ENCODE measurements at places on chromosomes 1 and 21.

GRCh38 chr1:178241057-178241456, 147.2 kb downstream of the RASAL2 start:
- DNase-seq = peak; percentile 73

DNA sequence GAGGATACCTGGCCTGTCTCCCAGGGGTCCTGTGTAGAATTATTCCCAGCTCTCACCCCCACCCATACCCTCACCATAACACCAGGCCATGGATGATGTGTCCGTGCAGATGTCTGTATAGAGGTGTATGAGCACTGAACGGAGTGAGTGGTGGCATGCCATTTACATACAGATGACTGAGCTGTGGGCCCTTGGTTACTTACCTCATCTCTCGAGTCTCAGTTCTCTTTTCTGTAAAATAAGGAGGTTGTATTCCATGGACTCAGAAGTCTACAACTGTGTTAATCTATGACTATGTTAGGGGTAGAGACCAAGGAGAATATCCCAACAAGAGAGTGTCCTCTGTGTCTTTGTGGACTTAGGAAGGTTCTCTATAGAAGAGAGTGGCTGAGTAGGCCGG, 65.6 kb upstream of the CD1D start:
- DNase-seq = no peak

- no peak for DNase-seq
Observed at GRCh38 chr1:183893561-183894289, 88.8 kb downstream of the RGL1 start.

DNA sequence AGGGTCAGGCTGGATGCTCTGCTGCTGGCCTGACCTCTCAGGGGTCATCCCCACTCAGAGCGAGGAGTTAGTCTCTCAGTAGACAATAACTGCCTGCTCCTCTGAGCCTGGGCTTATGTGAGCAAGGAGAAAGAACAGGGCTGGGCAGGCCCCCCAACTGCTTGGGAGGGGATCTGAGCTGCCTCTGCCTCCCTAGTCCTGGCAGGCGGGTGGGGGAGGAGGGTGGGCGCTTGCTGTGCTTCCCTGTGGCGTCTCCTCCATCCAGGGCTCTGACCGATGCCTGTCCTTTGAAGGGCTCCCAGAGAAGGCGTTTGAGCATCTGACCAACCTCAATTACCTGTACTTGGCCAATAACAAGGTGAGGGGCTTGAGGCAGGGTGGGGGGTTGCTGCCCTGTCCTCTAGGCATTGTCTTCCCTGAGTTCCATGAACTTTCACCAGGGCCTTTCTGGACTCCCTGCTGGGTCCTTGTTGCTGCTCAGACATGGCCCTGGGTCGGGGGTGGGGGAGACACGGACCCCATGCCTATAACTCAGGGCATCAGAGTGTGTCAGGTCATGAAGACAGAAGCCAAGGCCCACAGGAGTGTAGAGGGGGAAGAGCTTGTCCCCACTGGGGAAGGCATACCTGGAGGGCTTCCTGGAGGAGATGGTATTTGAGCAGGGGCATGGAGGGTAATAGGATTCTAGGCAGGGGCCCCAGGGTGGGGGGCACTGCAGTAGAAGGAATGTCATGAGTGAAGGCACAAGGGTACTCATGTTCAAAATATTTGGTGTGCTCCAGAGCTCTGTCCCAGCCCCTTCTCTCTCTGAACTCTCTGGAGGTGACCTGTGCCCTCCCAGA, 12.5 kb downstream of the PODN start:
- DNase-seq = no peak

DNA sequence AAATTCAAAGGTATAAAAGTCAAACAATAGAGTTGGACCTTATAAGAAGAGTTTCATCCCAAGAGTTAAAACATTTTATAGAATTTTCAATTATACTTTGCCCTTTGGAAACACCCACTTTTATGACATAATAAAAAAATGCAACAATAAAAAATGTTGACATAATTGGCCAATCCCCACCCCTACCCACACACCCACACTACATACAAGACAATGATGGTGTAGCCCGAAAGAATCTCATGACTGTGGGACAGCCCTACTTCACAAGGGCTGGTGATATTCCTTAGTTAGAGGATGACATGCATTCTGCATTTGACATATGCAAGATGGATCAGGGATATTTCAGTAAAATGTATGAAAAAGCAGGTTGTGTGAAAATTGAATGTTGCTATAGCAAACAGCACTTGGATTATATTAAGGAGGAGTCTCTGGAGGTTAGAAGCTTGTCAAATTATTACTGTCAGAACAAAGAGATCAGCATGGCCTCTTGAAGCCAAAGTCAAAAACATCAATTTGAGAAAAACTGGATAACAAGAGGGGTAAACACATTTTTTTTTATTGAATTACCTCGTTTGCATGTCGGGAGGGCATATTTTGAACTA, 133.0 kb upstream of the SAMSN1 start:
- no peak for DNase-seq

DNA sequence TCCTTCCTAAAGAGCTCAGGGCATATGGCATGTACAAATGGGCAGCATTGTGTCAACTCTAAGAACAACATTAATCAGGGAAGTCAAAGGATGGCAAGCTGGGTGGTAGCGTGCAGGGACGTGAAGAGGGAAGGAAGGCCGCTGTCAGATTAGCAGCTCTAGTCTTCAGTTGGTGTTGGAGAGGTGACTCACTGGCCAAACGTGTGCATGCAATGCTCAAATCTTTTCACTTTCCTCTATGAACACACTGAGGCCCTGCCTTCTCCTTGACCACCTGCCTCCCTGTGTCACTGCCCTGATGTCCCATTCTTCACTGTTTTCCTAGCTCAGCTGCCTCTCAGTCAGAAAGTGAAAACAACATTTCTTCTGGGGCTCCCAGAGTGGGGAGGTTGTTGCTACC, 5.9 kb upstream of the PIGR start:
- DNase-seq = no peak

DNA sequence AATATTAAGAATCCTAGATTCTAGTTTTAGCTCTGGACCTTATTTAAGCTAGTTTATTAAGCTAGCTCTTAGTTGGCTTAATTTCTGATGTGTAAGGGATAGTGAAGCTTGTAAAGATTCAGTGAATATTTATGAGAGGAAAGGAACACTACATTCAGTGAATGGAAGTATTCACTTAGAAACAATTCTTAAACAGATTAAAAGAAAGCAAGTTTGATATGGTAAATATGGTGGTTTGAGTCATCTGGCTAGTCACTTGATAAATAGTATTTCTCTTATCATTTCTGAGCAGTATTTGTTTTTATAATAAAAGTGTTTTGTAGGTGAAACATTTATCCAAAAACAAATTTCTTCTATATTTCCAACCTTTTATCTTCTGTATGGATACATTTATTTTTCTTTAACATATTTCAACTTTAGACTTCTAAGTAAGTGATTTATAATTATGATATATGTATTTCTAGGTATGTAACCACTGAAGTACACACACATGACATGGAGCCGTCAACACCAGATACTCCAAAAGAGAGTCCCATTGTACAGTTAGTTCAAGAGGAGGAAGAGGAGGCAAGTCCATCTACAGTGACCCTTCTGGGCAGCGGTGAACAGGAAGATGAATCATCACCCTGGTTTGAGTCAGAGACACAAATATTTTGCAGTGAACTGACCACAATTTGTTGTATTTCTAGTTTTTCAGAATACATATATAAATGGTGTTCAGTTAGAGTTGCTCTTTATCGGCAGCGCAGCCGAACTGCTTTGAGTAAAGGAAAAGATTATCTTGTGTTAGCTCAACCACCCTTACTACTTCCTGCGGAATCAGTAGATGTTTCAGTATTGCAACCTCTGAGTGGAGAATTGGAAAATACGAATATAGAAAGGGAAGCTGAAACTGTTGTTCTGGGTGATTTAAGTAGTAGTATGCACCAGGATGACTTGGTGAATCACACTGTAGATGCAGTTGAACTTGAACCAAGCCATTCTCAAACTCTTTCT, 55.6 kb downstream of the SUCO start:
- peak; percentile 90 for DNase-seq

DNA sequence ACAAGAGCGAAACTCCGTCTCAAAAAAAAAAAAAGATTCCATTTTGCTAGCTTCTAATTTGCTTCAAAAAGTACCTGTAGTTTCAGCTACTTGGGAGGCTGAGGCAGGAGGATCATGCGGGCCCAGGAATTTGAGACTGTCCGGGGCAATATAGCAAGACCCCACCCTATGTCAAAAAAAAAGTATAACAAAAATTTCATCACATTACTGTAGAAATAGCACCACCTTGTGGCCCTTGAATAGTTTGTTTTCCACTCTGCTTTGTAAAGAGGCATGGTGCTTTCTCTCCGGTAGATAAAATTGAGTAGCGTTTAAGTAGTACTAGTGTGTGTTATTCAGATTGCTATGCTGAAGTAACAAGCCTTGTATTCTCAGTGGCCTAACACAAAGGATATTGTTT, 18.2 kb upstream of the MSTO1 start:
- peak; percentile 79 for DNase-seq

DNA sequence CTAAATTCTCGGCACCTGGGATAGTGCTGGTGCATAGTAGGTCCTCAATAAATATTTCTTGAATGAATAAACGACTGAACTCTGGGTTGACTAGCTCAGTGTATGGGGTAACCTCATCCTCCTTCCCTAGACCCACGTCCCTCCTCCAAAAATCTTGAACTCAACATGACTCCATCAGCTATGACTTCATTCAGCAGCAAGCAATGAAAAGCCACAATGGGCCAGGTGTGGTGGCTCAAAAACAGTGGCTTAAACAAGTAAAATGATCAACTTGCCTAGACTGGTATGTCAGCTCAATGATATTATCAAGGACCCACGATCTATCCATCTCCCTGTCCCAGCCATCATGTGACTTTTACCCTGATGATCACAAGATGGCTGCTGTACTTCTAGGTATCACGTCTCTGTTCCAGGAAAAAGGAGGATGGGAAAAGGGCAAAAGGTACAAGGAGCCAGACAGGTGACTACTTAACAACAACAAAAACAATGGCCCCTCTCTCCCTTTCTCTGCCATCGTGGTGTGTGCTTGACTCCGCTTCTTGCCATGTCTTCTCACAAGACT, 13.0 kb upstream of the PAQR7 start:
- no peak for DNase-seq

DNA sequence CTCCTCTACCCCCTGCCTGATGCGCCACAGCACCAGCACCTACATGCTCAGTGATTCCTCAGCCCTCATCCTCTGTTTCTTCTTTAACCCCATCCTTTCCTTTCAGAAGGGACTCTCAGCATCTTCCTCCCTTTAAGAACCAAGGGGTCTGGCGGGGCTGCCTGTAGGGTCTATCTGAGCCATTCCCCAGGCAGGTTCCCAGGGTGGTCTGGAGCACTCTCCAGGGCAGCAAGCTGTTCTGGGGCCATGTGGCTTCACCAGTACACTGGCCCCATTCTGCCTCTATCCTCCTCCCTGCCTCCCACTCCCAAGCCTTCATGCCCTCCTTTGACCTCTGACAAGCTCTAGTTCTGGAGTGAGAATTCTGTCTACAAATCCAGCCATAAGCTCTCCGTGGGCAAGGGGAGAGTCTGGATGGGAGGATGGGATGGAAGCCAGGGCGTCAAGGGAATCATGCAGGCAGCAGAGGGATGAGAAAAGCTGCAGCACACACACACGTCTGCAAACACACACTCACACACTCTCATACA, 10.4 kb downstream of the BATF3 start:
- DNase-seq = no peak

DNA sequence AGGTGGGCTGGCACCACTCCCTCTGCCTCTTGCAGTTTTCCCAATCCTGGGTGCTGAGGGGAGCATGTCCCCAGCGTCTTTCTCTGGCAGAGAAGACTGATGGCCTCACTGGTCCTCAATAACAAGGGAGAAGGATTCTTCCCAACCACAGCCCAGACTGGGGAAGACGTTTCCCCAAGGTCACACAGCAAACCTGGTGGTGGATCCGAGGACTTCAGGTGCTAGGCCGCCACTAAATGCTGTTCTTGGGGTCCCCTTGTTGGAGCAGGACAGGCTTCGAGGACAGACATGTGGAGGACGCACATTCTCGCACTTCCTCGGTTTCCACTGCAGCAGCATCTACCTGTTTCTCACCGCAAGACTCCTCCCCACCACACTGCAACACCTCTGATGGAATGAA, 30.9 kb upstream of the PAX7 start:
- DNase-seq = no peak

DNA sequence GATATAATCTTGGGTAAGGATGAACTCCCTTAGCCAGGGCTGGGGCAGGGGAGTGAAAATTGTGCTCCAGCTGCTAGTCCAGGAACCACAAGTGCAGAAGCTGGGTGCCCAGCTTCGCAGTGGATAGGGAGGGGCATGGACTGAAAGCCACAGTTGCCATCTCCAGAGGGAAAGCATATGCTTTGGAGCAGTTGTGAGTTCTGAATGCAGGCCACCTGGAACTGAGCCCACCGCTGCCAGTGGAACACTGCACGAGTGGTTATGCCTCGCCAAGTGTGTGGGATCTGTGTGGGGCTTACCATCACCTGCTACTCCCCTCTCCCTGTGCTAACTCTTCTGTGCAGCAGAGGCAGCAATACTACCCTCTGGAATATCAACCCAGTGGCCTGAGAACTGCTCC, 158.4 kb upstream of the DPT start:
- no peak for DNase-seq

GRCh38 chr1:58011978-58012377, 534.5 kb downstream of the OMA1 start:
- DNase-seq = no peak
